Esophagus muscularis mucosa (tissue), 4 donors: ENCODE measurements at places on chromosomes 2 and 18. TPM values are rescaled to one million over a fixed set of nuclear protein-coding genes. Genes with fewer than 3 reads are reported as not detected.

Gene SERPINB11
- not detected for total RNA-seq

Gene VWA3B
- not detected for total RNA-seq

Gene LDLRAD4
- 33.6 TPM for total RNA-seq

Gene DSEL
- total RNA-seq, result 9.1 TPM

Gene VIT
- total RNA-seq, result 17.0 TPM

Gene LAMA1
- total RNA-seq, result 0.69 TPM

Gene ZAP70
- 2.1 TPM for total RNA-seq

Gene MAP3K19
- not detected for total RNA-seq

Gene ABCG8
- total RNA-seq, result not detected

DNA sequence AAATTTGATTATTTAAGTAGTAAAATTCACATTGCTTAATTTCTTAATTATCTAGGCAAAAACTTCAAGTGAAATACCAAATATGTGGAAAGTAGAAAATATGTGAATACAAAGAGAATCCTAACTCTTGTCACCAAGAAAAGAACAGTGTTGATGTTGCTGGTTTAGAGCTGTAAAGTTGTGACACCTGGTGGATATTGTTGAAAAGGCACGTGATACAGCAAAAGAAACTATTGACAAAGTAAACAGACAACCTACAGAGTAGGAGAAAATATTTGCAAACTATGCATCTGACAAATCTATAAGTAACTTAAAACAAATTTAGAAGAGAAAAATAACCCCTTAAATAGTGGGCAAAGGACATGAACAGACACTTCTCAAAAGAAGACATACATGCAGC lies 25.6 kb upstream of the ZC3H15 start:
- no peak for DNase-seq

DNA sequence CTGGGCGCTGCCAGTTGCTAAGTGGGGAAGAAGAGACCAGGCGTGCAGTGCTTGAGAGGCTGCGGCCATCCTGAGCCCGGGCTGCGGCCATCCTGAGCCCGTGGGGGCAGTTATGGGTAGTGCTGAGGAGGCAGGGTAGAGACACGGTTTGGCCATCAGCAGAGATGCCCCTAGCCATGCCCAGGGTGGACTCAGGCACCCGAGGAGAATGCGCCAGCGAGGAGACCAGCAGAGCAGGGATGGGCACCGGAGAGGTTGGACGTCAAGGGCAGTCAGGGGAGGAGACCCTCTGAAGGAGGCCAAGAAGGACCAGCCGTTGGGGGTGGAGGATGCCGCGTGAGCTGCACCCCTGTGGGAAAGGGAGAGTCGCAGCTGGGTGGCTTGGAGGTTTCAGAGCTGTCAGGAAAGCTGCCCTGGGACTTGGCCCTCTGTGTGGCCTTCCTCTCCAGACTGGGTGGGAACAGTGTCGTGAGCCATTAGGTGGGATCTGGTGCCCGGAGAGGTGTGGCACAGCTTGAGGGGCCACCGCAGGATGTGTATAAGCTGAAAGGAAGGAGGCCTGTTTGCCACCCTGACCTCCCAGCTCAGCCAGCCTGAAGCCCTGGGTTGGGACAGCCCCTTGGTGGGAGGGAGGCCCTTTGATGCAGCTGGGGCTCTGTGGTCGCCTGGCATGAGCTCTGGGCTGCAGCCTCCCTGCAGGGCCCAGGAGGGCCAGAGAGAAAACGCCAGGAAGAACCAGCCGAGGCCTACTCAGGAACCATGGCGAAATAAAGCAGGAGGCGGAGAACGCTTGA lies 56.0 kb downstream of the SH3BP4 start:
- no peak for DNase-seq

DNA sequence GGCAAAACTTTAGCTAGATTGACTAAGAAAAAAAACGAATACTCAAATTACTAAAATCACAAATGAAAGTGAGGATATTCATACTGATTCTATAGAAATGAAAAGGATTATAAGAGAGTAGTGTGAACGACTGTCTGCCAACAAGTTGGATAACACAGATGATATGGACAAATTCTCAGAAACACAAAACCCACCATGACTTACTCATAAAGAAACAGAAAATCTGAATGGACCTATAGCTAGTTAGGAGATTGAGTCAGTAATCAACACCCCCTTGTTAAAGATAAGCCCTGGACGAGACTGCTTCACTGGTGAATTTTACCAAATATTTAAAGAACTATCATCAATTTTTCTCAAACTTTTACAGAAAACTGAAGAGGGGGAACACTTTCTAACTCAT lies 108.8 kb upstream of the TMEM200C start:
- DNase-seq, result no peak

GRCh38 chr2:17976871-17977746 lies 98.6 kb downstream of the KCNS3 start:
- DNase-seq, result peak; percentile 92

DNA sequence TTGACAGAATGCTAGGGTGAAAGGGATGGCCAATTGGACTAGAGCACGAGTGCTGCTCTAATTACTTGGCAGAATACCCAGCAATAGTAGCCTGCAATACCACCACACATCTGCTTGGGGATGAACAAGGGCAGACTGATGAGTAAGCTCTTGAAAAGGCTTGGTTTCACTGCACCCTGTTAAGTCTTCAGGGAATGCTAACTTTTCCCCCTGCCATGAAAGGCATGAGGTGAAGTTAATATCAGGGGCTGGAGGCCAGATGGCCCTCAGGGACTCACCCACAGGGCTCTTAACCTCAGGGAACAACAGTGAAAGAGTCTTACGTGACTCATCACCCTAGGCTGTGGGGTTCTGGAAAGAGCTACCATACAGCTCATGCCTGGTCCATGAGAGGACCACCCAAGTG lies 51.7 kb upstream of the MYL1 start:
- no peak for DNase-seq

- no peak for DNase-seq
These were observed 71.1 kb downstream of the LDLRAD4 start for GRCh38 chr18:13289481-13290205.

GRCh38 chr2:85747441-85747840 lies 6.3 kb upstream of the ATOH8 start:
- no peak for DNase-seq

- DNase-seq, result no peak
These were observed 90.6 kb upstream of the SYT4 start for GRCh38 chr18:43367895-43368294.

DNA sequence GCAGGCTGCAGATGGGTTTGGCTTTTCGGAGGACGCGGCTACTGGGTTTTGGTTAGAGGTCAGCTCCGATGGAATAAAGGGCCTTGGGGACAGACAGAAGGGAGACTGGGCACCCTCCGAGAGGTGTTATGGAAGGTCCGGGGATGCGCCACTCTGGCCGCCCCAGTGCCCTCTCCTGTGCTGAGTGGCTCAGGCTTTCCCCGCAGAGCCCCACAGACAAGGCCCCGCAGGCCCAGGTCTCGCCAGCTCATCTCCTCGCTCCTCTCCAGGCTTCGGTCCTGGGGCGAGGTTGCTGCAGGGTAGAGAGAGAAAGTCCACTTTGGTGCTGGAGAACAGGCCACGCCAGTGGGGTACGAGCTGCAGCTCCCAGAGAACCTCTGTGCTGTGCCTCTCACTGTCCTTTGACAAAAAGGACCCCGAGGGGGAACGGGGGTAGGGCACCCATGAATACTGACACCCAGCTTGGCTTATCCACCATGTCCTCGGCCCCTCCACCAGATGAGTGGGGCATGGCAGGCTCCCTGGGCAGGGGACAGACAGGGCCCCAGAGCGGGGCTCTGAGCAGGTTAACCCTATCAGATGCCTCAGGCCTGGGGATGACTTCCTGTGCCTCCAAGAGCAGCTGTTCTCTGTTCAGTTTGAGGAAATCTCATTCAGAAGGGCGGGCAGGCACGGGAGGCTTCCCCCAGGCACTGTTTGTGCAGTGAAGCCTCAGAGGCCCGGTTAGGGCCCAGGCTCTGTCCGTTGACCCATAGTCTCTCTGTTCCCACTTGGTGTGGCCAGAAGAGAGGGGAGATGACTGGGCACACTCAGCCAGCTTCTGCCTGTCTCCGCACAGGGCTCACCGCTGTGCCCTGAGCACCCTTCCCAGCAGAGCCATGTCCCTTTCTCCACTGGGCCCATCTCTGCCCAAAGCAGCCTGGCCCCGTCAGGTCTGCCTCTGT lies 15.7 kb upstream of the CNNM3 start:
- no peak for DNase-seq

DNA sequence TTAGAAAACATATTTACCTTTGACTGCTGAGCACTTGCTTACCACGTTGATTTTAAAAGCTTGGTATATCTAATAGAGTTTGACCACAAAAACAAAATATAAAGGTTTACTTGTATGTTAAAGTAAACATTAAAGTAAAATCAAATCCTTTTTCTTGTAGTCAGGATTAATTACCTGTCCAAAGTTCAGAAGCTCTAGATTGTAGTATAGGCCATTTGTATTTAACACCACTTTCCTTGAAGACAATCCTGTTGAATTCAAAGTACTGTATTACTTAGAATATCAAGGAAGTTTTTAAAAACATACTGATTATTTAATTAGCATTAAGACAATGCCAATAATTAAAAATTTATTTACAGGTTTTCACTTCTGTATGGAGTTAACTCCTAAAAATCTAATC lies 53.0 kb downstream of the PGAP1 start:
- DNase-seq, result no peak

DNA sequence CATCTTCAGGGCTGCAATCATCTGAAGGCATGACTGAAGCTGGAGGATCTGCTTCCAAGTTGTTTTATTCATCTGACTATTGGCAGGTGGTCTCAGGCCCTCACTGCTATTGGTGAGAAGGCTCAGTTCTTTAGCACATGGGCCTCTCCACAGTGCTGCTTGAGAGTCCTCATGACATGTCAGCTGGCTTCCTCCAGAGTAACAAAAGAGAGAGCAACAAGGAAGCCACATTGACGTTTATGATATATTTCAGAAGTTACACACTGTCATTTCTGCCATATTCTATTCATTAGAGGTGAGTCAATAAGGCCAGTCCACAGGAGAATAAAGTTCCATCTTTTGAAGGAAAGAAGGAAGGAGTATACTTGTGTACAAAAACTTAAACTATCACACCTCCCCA lies 7.9 kb upstream of the SIGLEC15 start:
- no peak for DNase-seq
